ENCODE measurements at places on chromosomes 4 and X.

GRCh38 chrX:40063555-40063954 lies 34.2 kb downstream of the BCOR start:
- DNase-seq = no peak

DNA sequence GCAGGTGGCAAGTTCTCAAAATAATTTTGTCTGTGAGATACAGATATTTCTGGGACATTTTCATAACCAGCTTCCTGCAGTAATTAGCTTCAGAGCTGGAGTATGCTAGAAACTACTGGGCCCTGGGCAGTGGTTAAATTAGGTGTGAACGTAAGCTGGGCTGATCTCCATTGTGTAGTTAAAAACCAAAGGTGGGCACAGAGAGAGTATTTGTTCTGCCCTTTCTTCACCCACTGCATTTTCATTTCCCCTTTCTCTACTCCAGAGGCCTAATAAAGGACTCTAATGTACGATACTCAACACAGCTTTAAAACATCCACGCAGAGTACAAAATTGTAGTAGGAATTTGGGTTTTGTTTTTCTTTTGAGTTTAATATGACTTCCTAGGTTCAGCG lies 252.7 kb downstream of the SPRY1 start:
- DNase-seq = no peak

DNA sequence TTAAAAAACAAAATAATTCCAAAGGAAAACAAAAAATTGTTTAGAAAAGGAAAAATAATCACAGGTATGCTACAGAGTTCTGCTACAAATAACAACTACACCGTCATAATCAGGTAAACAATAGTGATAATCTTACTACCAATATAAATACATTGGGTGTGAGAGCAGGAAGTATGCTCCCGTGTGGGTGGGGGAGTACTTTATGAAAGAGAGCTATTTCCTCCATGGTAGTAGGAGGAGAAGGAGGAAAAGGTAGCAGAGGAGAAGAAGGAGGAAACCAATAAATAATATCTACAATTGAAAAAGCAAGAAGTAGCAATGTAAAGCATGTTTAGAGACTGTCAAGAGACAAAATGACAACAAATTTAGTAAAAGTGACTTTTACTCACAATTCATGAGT lies 35.1 kb downstream of the TEC start:
- DNase-seq = no peak

- DNase-seq = no peak
Measured at GRCh38 chr4:160846121-160846520, 1317.7 kb downstream of the FSTL5 start.

GRCh38 chr4:3322059-3322550 lies 29.3 kb downstream of the RGS12 start:
- DNase-seq = no peak

GRCh38 chr4:101307899-101308298 lies 39.4 kb downstream of the PPP3CA start:
- no peak for DNase-seq

DNA sequence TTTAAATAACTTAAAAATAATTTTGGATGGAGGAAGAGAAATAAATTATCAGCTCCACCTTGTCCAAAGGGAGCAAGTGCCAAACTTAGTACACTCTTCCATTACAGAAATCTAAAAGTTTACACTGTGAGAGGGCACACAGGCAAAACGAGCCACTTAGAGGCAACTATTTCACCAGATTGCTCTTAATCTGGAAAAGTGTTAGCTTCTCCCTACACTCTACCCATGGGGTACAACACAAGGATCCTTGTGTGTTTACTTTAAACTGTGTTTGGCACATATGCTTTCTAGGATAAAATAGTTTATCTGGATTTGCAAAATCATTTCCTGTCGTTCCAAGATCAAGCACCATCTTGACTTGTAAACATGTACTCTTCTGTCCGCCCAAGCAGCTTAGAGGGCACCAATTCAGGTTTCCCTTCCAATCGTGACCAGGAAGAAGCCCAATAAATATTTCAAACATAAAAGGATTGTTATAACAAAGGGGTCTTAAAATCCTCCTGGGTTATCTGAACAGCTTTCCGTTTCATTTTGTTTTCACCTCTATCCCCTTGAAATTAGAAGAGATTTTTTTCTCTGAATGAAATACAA lies 29.0 kb upstream of the KDR start:
- no peak for DNase-seq

- no peak for DNase-seq
Measured at GRCh38 chr4:184845367-184846021, 19.7 kb upstream of the ACSL1 start.

DNA sequence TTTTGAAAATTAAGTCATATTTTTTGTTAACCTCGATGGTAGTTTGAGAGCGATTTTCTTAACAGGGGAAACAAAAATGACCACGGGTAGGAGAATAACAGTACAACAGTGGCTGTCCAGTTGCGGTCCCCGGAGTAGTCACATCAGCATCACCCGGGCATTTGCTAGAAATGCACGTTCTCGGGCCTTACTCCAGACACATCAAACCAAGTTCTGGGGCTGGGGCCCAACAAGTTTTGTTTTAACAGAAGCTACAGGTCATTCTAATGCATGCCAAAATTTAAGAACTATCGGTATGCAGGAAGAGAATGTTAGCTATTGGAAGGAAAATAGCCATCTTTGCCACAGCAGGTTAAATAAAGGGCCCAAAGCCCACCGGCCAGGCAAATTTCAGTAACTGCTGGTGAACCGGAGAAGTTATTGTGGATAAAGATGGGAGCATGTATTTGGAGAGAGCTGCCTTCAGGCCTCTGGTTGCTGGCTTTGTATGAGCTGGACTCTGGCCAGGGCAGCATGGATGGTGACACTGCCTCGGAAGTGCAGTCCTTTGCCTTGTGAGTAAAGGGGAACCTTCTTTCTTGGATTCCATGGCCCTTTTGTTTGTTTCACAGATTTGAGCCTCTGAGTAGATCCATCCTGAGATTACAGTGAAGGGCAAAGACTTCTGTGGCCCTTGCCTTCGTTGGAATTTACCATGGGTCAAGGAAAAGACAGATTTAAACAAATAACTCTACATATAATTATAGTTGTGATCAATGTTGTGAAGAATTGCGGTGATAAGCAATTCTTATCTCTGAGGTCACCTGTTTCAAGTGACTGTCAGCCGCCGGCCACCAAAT lies 62.1 kb downstream of the TBC1D14 start:
- DNase-seq = no peak

GRCh38 chr4:94641702-94642560 lies 115.8 kb upstream of the BMPR1B start:
- DNase-seq = no peak

DNA sequence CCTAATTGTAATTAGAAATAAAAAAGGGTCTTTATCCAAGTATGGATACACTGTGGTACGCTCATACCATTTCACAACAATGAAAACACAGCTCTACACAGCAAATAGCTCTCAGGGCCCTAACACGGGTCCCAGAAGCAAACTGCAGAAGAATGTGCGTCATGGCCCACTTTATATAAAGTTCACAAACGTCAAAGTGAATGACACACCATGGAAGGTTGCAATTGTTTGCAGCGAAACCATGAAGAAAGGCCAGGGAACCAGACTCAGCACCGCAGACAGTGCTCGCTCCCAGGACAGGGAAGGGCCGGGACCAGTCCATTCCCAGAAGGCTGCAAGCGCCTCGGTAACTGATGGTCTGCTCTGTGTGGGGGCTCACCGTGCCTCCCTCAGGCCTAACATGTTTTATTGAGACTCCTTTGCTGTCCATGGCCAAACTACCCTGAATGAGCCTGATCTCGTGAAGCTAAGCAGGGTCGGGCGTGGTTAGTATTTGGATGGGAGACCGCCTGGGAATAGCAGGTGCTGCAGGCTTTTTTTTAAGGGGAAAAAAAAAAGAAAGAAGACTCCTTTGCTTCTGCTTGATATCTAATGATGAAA lies 47.8 kb downstream of the ACOX3 start:
- no peak for DNase-seq

GRCh38 chr4:154738426-154738825 lies 5.4 kb upstream of the LRAT start:
- DNase-seq = no peak

- DNase-seq = no peak
Measured at GRCh38 chr4:137738375-137738990, 206.2 kb upstream of the PCDH18 start.

DNA sequence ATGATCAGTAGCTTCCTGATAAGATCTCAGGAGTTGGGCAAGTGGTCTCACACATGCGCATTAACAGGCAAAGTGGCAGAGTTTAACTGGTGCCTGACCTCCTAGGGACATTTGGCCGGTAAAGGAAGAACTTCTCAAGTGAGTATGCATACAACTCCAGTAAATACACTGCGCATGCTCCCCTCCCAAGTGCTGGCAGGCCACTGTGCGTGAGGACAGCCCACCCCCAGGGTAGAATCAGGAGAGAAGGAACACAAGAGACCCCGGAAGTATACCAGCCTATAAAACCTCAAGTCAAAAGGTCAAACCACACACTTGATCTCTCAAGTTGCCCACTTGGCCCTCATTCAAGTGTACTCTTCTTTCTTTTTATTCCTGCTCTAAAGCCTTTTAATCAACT lies 225.5 kb upstream of the ANKRD50 start:
- DNase-seq = no peak

- DNase-seq = no peak
Measured at GRCh38 chr4:35506161-35506560, 738.2 kb downstream of the ARAP2 start.

DNA sequence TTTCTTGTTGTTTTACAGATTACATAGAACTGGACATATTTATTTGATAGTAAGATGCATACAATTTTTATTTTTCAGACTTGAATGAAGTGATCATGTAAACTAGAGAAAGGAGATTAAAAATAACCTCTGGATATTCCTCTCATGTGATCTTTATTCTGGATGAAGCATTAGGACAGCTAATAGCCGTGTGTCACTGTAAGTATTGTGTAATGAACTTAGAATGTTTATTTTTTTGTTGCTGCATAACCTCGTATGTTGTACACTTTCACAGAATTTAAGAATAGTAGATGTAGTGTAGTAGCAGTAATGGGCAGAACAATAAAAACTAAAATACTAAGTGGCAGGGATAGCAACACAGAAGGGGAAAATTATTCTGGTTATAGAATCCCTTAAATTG lies 2094.5 kb upstream of the TENM3 start:
- no peak for DNase-seq

GRCh38 chr4:21769404-21770147 lies 179.0 kb downstream of the KCNIP4 start:
- DNase-seq = no peak

- DNase-seq = no peak
Measured at GRCh38 chrX:19772822-19773628, 114.4 kb downstream of the SH3KBP1 start.

DNA sequence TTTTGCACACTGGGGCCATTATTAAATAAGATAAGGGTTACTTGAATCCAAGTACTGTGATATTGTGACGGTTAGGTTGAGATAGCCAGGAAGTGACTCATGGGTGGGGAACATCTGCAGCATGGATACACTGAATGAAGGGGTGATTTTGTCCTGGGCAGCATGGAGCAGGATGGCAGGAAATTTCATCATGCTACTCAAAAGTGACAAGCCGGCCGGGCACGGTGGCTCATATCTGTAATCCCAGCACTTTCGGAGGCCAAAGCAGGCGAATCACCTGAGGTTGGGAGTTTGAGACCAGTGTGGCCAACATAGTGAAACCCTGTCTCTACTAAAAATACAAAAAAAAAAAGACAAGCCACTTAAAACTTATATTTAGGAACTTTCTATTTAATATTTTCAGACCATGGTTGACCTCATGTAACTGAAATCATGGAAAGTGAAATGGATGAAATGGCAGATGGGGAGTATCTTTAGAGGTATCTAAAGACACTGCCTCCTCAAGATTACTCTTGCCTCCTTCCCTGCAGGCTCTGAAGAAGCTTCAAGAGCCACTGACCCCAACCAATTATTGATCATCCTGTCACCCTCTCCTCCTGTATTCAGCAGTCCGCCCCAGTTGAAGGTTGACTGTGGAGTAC lies 3.9 kb upstream of the TRIM60 start:
- no peak for DNase-seq

GRCh38 chr4:111991163-111991562 lies 154.1 kb upstream of the FAM241A start:
- no peak for DNase-seq
